Activated CD4-positive, alpha-beta T cell treated with anti-CD3 and anti-CD28 coated beads, Interleukin-2, amount 10 ng/mL, durations not matched to agents 24 days and 14 days (primary cell): ENCODE measurements at places on chromosomes 16 and 17.
A peak's percentile ranks its signal among the peaks of the same experiment; 100 is the strongest.

- DNase-seq = no peak
Observed at GRCh38 chr16:84739349-84740124, 39.7 kb downstream of the USP10 start.

DNA sequence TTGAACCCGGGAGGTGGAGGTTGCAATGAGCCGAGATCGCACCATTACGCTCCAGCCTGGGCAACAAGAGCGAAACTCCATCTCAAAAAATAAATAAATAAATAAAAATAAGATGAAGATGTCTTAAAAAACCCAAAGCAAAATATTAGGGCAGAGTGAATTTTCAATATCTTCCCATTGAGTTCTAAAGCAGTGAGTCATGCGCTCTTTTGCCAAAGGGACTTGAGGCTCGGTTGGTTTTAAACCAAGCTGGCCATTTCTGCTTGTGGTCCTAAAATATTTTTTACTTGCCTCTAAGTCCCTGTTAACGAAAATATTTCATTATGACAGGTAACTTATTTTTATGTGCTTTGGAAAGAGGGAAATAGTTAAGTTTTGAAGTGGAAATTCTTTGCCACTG, 4.7 kb downstream of the PAFAH1B1 start:
- DNase-seq = no peak

GRCh38 chr17:9814337-9814945, 7.4 kb downstream of the GSG1L2 start:
- no peak for DNase-seq

GRCh38 chr16:2675714-2676113, 6.6 kb upstream of the KCTD5 start:
- no peak for DNase-seq

DNA sequence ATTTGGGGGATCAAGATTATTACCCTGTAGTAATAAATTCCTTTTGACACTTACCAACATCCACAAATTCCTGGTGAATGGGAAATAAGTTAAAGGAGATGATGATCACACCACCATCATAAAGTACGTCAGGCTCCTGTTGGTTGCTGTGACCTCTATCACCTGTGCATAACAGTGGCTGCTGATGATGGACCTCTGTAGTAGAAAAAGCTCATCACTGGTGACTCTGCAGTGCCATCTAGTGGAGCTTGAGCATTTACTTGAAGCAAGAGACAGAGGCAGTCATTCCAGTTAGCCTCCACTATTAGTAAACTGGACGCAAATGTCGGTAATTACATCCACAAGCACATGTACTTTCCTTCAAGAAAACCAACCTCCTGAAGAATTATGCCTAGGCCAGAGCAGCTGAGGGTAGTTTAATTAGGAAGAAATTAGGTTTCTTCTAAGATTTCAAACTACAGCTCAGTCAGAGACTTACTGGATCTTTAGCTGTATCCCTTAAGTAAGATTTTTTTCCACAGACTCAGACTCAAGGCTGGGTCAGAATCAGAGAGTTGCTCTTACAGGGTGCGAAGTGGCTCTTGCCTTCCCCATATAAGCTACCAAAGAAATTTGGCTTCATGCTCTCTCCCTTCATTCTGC, 39.3 kb downstream of the CYB561 start:
- DNase-seq = peak; percentile 90

GRCh38 chr17:80947200-80947940, 44.3 kb upstream of the CHMP6 start:
- no peak for DNase-seq

DNA sequence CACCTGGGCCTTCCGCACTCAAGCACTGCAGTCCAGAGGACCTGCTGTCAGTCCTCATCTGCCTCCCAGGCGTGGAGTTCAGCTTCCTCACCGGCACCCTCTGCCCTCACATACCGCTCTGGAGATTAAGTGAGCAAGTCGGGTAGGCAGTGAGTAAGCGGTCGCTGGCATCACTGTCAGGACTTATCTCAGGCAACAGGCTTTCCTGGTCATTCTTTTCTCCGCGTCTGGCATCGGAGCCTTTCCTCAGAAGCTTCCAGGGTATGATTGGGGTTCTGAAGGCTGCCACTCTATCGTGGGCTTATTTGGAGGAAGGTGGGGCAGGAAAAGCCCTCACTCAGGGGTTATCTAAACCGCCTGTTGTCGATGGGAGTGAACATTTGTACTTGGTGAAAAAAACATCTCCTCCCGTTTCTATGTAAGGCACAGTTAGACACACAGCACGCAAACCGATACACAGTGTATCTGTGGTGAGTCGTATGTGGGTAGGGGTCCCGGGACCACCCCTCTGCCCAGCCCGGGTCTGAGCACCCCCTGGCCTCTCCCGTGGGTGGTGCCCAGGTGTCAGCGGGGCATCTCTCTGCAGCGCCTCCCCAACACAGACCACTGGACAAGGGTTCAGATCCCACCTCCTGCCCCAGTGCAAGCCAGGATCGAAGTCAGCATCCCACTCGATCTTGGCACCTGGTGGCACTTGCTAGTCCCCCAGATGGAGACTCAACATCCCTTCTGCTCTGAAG, 92.5 kb upstream of the PLCG2 start:
- no peak for DNase-seq

- DNase-seq = no peak
Observed at GRCh38 chr17:61337290-61337689, 62.4 kb upstream of the TBX2 start.

DNA sequence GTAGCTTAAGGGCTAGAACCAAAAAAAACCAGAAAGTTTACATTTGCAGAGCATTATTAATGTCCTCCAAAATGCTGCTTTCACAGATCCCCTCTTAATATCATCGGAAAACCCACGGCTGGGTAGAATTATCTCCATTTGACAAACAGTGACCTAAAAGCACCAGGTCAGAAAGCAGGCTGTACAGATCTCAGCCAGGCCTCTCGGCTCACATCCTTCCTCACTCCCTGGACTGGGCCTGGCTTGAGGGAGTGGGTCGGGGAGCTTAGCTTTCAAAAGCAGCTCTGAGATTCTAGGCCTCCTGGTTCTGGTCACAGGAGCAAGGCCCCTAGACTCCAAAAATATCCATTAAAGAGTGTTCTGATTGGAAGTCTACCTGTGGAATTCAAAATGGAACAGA, 9.1 kb upstream of the SLC12A3 start:
- DNase-seq = no peak

DNA sequence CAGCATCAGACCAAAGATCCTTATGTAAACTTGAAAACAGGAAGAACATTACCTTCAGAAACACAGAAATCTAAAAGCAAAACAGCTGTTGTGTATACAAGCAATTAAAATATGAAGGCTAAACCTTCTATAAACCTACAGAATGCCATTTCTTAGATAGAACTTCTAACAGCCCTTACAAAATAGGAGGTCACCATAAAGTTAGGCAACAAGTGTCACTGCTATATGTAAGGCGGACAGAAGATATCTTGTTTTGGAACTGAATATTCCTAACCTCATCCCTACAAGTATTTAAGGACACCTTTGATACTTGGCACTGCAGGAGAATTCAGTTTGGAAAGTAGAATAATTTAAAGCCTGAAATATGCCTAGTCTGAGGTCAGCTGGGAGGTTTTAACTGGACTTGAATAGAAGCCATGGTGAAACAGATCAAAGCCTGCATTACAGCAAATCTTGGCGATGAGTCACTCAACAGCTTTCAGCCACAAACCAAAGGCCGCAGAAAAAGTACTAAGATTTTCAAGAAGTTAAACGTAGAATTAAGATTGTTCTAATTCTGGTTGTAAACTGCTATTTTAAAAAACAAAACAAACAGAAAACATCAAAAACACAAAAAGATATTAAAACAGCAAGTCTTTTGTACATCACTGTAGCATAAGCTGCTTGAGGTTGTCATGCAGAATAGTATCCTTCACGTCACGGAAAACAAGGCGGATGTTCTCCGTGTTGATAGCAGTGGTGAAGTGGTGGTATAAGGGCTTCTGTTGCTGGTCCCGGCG, 42.7 kb downstream of the GNA13 start:
- DNase-seq = peak; percentile 77

DNA sequence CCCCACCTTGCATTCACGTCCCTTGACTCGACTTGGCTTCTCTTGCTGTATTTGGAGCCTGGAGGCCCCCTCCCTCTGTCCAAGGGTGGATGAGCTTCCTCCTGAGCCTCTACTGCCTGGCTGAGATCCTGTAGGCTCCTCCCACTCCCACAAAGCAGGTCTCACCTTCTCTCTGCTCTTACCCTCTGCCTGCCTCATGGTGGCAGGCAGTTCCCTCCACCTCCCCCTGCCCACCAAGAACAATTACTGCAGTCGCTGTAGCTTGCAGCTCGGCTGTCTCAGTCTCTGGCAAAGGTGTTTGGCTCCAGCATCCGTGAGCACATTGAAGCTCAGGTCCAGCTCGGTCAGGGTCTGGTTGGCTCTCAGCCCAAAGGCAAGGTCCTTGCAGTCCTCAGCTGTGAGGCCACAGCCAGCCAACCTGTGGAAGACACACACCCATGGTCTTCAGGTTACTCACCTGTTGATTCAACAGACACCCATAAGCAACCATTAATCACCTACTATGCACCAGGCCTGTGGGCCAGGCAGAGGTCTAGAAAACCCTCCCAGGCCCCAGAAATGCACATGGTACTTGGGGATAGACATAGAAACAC, 42.6 kb downstream of the NLRP1 start:
- no peak for DNase-seq

DNA sequence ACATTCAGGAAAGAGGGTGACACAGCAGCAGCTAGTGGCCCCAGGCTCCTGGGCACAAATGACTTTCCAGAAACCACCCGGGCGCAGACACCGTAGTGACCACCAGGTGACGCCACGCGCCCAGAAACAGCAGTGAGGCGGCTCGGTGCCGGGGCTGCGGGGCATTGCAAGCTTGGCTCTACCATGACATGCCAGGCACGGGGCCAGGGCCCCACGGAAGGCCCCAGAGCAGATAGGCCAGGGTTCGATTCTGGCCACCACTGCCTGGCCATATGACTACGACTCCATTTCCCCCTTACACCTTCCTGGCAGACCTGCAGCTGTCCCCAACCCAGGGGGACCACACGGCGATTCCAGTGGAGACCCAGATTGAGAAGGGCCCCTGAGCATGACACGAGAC, 6.7 kb downstream of the RHBDF1 start:
- peak; percentile 96 for DNase-seq

DNA sequence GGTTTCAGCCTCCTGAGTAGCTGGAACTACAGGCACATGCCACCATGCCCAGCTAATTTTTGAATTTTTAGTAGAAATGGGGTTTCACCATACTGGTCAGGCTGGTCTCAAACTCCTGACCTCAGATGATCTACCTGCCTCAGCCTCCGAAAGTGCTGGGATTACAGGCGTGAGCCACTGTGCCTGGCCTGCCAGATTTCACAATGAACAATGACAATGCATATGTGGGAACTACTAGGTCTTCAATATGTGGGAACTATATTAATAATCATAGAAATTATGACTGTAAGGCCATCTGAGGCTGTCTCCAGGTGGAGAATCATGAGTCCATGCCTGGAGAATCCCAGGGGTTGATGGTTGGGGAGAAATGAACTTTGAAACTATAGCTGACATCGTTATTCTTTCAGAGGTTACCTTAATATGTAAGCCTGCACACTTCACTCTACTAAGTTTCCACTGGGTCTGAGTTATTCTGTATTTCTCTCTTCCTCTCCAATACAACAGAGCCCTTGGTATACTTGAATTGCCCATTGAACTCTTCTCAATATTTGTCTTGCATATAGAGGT, 7.2 kb upstream of the DRC7 start:
- no peak for DNase-seq

DNA sequence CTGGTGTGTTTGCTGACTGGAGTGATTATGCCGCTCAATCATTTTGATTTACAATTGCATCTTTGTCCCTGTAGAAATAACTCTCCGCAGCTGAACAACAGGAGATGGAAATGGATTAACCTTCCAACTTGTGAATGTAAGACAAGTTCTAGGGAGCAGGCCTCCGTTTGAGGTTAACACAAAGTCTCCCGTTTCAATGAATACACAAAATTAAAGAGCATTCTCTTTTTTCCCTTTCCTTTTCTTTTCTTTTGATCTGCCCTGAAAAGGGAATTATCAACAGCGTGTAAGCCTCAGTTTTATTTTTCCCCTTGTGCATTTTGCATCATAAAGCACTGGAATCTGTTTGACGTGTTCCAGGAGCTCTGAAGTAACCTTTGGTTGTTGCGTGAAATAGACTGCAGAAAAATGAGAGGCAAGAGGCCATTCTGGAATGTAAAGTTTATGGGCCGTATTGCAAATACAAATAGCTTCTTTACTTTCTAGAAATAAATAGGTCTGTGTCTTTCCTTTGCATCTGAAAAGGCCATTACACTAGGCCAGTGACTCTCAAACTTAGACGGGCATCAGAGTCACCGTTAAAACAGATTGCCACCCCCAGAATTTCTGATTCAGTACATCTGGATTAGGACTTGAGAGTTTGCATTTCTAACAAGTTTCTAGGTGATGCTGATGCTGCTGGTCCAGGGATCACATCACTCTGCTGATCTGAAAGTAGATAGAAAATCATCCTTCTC, 164.7 kb downstream of the ZNF18 start:
- no peak for DNase-seq

DNA sequence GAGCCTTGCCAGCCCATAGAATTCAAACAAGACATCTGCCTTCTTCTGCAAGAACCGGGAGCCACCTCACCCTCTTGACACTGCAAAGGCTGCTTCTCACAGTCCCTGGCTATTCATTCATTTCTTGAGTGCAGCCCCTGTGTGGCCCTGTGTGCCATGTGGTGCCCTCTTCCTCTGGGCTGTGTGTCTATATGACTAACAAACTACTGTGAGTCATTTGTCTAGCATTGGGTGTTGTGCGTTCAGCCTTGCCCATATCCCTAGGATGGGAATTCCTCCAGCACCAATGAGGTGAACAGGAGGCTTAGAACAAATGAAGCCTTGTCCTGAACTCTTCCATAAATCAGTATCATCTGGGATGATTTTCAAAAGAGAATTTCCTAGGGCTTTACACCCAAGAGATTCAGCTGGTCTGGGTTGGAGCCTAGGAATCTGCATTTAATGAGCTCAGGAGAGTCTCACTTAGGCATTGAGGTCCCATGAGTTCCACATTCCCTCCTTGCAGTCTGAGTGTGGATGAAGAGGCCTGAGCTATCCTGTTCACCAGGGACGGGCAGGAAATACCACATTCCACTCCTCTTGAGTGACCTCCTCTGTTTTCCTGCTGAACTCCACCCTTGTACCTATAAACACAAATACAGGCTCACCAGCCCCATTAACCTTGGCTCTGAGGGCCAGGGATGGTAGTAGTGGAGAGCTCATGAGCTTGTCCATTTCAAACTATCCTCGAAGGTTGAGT, 308.7 kb upstream of the N4BP1 start:
- no peak for DNase-seq

GRCh38 chr17:38797158-38797490, 2.2 kb downstream of the PIP4K2B start:
- DNase-seq = no peak

DNA sequence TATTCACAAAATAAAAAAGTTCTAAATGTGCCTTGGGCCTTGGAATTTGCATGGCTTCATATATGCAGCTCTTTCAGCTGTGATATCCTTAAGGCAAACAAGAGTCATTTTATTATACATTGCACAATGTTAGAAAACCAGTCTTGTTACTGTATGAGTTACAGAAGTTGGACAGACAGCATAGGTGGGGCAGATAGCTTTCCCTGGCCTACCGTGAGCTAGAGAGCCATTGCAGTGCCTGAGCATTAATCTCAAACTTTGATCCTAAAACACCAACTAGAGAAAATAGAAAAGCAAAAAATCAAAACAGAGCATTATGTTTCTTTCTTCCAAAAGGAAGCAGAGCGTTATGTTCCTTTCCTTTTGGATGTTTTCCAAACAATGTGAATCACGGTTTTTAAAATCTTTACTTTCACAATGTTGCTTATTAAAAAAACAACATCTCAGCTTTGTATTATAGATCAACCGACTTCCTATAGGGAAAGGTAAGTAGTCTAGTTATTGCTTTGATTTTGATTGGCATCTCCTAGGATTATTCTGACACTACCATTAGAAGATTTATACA, 32.2 kb downstream of the ARHGAP44 start:
- DNase-seq = no peak
